Daoy (cell line): ENCODE measurements at places on chromosomes 3 and 15. TPM values are rescaled to one million over a fixed set of nuclear protein-coding genes. Genes with fewer than 3 reads are reported as not detected.

GRCh38 chr15:77632534-77633133, at the start of gene LINGO1:
Gene LINGO1 (minus strand): TSS chr15:77632912. CDS start chr15:77632315, 597 bp downstream.
- peak; percentile 49 for DNase-seq

DNA sequence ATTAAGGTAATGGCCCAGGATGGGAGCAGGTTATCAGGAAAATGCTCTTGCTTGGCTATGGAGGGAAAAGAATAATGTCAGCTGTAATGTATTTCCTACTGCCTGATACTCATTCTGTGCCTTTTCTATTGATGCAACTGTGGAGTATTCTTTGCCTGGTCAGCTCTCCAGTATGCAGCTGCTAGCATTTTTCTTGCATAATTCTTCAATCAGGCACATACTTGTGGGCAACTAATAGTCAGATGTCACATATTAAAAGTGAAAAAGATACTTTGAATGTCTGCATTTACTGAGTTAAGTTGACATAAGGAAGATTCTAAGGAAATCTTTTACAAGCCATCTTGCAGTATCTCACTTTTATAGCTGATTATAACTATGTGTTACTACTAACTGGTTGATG, 29.5 kb downstream of the CD80 start:
- no peak for DNase-seq

- no peak for DNase-seq
Observed at GRCh38 chr3:147157631-147158030, 248.7 kb downstream of the ZIC4 start.

DNA sequence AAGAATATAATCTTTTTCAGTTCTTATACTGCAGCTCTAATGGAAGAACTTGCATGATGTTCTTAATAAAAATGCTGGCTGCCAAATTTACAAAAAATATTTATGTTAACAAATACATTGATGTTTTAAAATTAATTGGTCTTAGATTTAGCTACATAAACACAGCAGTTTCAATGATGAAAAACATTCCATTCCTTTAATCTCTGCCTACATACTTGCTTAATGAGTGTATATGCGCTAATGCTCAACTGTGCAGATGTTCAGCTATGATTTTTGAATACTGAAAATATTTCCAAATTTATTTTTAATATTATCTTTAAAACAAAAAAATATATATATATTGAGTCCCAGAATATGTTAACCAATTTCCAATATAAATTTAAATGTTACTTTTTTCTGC, 867.4 kb downstream of the ROBO1 start:
- no peak for DNase-seq

- DNase-seq, result peak; percentile 27
Observed at GRCh38 chr3:126834596-126835471, 130.8 kb downstream of the CHCHD6 start.

Gene CHDH
- total RNA-seq, result 6.2 TPM in 2 replicates

Gene CYP19A1
- 2.5 and 2.8 TPM in 2 replicates for total RNA-seq

DNA sequence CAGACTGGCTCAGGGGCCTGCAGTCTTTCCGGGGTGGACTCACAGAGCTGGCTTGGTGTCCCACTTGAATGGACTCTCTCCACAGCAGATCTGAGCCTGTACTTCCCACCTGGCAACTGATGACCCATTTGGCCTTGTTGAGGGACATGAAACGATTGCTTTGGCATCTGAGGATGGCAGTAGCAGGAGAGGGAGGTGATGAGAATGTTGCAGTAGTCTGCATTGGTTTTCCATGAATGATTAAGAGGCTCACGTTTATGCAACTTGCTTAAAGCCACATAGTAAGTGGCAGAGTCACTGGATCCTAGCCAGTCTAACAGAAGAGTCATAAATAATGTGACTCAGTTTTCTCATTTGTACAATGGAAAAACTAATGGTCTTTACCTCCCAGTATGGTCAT, 21.9 kb downstream of the IL20RB start:
- DNase-seq, result no peak

DNA sequence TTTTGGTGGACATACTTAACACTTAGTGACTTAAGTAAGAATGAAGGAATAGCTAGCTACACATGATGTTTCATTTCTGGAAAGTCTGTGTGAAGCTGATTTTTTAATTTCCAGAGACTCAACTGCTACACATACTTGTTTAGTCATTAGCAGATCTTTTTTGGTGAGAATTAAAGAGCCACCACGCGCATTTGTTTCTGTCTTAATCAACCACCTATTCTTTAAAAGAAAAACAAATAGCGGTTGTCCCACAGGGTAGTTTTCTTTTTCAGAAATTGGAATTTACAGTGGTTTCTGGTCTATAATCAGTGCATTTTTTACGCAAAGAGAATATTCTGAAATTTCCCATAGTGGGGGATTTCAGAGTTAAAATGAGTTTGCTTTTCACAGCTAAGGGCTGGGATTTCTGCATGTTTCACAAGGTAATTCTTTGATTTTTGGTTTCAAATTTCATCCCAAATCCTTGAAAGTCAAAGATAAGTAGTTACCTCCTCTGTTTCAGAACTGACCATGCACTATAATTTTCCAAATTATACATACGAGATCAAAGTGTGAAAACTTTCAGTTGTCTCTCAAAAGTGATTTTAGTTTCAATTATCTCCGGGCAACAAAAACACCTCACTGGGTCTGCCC, 631.0 kb upstream of the GRM7 start:
- no peak for DNase-seq

DNA sequence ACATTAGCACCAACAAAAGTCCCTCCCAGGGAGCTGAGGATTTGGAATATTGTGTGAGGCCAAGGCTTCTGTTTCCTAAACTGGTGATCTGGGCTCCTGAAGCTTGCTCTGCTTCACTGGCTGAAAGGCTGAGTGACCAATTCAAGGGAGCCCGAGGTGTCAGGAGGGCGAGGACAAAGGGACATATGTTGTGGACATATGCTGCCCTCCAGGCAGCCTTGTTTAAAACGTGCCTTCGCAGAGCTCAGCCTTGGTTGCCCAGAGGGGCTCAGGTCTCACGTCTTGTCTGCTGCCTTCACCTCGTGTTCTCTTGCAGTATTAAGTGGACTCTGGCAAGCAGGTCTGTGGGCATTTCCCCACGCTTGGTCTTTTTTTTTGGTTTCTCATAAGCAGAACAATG, 7.0 kb downstream of the SLCO3A1 start:
- no peak for DNase-seq

Gene ARNT2
- 7.8 and 8.0 TPM in 2 replicates for total RNA-seq

Gene MYNN
- total RNA-seq, result 12.9 and 14.7 TPM in 2 replicates

DNA sequence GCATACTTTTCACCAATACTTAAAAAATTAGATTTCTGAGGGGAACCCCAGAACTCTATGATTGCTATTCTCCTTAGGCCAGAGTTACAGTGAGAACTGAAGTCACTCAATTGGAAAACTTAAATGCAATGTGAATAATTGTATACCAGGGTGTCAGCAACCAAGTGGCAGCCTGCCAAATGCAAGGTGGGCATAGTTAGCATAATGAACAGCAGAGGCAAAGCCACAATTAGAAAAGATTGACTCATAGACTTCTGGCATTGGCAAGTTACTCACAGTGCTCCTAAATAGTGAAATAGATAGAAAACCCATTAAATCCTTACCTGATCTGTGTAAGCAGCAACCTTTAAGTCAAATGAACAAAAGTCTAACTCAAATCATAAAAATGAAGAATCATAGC, 94.9 kb downstream of the BCHE start:
- DNase-seq, result no peak

DNA sequence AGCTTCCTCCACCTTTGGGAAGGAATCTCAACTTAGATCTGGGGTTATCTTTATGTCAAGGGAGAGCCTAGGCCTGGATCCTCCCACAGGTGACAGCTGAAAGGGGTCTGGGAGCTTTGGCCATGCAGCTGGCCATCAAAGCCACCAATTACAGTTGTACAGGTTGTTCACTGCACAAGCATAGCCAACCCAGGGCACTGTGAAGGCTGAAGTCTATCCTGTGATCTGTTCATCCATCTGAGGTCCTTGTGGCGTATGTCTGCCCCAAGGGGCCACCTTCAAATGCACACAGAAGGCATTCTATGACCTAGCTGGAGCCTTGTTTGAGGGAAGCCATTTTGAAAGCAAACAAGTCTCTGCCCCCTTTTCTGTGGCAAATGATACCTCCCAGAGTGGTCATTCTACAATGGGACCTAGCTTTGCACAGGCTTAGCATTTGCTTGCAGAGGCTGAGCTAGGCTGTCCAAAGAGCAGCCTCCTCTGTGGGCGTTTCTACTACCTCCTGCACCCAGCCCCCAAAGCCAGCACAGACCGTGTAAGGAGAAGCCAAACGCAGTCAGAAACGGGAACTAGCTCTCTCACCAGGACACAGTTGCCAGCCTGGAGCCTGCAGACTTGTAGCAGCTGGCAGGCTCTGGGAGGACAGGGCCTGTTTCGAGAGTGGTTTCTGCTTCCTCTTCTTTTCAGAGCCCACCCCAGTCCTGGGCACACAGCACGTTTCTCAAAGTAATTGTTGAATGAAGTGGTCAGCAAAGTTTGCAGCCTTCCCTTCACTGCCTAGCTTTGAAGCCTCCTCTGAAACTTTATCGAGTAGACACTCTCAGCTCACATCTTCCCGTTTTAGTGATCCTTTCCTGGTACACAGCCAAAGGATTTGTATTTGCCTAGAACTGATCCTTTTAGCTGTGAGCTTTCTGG, 157.3 kb upstream of the SMAD3 start:
- DNase-seq, result no peak

GRCh38 chr15:90286678-90287077, 21.2 kb downstream of the NGRN start:
- peak; percentile 48 for DNase-seq
